Cerebellar cortex (tissue), 1 donor: ENCODE measurements at places on chromosomes 5 and 9.

DNA sequence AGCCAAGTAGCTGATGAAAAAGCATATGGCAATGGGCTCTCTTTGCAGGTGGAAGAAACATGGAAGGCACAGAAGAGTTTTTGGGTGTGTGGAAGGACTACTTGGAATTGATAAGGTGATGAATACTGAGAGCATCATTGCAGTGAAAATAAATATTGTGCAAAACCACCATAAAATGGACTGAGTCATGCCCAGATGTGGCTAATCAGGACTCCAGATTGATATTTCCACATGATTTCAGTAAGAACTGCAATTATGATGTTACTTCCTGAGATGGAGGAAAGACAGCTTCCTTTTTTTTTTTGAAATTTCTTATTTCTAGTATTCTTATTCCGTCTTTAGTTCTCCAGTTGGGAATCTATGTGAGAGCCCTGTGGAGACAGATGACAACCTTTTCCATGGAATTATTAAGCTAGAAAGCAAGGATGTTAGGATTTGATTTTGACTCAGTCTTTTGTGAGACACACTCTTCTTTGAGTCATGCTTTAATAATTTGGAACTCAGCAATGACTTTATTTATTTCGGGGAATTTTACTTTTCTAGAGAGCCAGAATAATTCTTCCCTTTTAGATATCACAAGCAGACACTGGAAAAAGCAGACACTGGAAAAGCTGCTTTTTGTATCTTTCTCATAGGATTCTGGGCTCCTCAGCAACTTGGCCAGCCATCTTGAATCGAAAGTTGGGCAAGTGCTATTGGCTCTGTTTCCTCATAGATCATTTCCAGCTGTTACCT is 94.2 kb upstream of the VCAN start:
- DNase-seq = no peak

- no peak for DNase-seq
Measured at GRCh38 chr9:130101915-130102314, 48.2 kb downstream of the GPR107 start.

DNA sequence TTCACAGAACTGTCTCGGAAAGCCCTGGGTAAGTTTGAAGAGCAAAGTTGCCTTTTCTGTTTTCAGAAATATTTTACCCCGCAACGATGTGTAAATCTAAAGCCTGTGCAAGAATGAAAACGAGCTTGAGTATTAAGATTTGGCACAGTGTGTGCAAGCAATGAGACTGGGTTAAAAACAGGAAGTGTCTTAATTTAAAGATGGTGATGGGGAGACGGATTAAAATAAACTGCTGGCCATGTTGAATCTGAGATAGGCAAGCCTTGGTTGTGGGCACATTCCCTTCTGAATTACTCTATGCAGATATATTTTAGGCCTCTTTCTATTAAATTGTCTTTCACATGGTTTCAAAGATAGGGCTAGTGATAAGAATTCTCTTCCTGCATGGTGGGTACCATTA is 294.2 kb upstream of the DMRT1 start:
- no peak for DNase-seq

DNA sequence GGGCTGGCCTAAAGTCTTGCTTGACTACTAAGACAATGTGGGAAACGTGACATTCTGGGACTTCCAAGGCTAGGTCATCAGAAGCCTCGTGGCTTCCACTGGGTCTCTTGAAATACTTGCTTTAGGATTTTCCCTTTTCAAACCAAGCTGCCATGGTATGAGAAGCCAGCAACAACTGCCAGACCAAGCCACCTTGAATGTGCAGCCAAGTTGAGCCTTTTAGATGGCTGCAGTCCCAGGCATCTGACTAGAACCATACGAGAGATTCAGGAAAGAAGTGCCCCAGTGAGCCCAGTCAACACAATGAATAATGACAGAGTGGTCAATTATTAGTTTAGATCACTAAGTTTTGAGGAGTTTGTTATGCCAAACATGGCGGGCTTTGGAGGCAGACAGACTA is 143.3 kb downstream of the SLF1 start:
- peak; percentile 70 for DNase-seq

DNA sequence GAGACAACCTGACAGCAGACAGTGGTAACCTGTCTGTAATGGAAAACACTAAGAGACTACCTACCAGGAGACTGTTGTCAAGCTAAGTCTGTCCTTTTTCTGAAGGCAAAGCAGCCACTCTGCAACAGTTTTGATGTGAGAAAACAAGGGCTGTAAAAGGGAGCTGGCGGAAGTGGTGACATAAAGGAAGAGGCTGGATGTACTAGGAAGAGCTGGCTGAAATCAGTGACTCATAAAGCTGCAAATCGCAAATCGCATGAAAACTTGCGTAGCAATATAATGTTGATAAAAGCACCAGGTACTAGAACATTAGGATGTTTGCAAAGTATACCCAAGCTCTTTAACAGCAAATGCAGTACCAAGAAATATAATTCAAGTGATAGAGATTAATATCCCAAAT is 1.4 kb downstream of the NSUN2 start:
- no peak for DNase-seq

GRCh38 chr9:97558701-97559101 is 57.2 kb downstream of the TMOD1 start:
- no peak for DNase-seq

- DNase-seq = no peak
Measured at GRCh38 chr9:88174324-88174723, 36.0 kb upstream of the SPATA31C2 start.

DNA sequence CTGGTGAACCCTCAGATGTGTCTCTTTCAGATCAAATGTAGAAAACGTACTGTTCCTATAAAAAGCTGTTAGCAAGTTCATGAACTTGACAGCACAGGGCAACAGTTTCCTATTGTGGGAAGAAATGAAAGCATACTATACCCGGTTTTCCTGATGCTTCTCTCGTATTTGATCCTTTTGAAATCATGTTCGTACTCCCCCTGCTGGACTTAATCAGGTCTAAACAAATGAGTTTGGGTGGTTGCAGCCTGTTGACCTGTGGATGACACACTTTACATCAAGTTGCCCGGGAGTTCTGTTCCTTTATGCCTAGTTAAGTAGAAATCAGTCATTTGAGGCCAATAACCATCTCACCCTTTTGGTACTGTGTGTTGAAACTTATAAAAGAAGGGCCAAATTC is 1992.3 kb downstream of the MAT2B start:
- peak; percentile 15 for DNase-seq

DNA sequence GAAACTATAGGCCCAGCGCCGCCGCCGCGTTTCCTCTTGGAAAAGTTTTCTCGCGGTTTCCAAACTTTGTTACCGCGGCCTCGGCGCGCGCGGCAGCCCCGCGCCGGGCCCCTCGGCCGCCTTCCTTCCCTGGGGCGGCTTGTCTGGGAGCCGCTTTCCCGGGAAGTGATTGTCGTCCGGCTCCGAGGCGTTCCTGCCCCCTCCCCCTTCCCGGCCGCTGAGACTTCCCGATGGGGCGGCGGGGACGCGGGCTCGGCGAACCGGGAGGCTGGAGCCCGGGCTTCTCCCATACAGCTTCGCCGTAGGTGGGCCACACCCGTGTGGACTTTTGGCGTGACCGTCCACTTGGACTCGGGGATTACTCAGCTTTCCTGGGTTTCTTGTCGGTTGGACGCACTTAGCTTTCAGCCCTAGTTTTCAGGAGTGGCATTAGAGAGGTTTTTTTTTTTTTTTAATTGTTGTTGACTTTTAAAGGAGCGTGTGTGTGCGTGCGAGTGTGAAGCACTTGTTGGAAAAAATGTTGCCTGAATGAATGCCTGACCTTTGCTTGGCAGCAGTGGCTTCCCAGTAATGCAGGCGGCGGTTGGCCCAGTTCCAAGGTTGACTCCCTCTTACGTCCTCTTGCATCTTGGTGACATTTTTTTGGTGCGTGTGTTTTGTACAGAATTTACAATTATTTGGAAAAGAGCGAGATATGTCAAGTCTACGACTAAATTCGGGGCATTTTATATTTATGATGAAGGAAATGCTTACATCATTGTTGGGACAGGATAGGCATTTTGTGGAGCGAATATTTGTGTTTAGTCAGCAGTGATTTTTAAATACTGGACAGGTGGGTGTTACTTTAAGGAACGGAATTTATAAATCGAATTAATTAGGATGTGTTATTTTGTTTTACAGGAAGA is 821 bp downstream of the CTNNA1 start:
- peak; percentile 37 for DNase-seq

DNA sequence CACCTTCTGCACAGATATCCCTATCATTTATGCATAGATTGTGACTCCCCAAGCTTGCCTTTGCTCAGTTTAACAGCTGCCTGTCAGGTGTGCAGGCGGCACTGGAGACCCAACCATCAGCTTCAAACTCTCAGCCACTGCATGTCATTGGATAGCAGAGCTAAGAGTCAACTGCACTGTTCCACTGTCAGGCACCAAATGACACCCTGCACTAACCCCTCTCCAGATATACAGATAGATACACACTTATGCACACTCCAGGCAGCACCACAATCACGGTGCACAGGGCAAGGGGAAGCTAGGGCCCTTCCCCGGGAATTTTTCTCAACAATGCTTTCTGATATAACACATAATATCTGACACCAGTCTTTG is 142.3 kb downstream of the BNC2 start:
- DNase-seq = no peak

DNA sequence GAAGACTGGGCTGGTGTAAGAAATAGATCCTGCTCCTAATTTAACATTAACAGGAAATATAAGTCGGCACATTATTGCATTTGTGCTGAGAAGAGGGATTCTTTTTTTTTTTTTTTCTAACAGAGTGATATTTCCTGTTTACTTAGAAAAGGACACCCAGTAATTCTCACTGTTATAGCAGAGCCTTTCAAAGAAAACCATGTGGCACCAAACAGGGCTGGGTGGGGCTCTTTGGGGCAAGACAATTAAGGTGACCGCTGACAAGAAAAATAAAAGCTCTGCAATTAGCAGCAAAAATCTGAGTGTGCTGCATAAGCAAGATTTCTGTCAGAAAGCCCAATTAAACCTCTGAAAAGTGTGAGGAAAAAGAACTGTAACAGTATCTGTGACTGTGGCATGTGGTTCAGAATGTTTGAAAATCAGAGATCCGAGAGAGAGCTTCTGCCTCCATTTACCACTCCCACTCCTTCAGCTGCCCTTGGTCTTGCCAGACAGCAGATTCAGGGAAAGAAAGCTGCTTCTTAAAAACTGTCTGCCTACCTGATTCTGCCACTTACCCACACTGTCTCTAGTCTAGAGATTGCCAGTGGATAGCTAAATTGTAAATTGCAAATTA is 77.1 kb upstream of the IQGAP2 start:
- no peak for DNase-seq

GRCh38 chr5:134943547-134943946 is 24.2 kb upstream of the CATSPER3 start:
- no peak for DNase-seq

GRCh38 chr5:14191325-14191724 is 48.2 kb downstream of the TRIO start:
- DNase-seq = no peak
